ENCODE measurements at places on chromosomes 1 and 21. TPM values are rescaled to one million over a fixed set of nuclear protein-coding genes. Genes with fewer than 3 reads are reported as not detected.

GRCh38 chr1:24726741-24727140 lies 18.5 kb upstream of the CLIC4 start:
- DNase-seq = no peak

DNA sequence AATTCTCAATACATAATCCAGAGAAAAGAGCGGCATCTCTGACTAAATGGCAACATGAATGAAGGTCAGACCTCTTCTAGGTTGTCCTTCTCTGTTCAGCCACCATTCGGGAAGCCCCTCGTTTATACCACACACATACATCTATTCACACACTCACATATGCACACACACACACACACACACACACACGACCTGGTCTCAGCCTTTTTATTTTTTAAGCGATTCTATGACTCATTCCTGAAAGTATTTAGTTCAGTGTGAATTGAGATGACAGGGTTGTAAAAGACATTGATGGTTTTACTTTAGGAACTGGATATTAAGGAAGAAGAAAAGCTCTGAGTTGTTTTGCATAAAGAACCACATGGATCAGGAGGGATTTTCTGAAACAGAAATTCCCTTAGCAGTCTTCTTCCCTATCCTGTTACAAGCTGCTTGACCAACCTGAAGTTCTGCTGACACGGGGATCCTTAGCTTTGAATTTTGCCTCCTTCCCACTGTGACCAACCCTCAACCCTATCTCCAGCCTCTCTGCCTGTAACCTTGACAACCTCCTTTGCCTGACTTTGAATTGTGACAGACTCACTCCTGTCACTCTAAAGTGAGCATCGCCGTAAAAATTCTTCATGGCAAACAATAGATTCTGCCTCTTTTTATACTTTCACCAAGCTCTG lies 383.1 kb upstream of the ESRRG start:
- no peak for DNase-seq

DNA sequence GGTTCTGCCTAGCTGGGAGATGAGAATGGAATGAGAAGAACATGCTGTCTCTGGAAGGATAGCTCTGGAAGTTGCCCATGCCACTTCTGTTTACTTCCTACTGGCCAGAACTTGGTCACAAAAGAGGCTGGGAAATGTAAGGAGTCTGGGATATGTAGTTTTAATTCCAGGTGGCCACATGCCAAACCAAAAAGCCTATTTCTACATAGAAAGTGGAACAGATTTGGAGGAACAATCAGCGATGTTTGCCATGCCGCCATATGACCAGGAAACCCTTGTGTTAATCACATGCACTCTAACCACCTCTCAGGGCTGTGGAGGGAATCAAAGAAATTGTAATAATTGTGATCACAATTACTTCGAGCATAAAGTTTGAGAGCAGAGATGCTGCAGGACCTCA lies 10.0 kb upstream of the OLIG2 start:
- DNase-seq = no peak

DNA sequence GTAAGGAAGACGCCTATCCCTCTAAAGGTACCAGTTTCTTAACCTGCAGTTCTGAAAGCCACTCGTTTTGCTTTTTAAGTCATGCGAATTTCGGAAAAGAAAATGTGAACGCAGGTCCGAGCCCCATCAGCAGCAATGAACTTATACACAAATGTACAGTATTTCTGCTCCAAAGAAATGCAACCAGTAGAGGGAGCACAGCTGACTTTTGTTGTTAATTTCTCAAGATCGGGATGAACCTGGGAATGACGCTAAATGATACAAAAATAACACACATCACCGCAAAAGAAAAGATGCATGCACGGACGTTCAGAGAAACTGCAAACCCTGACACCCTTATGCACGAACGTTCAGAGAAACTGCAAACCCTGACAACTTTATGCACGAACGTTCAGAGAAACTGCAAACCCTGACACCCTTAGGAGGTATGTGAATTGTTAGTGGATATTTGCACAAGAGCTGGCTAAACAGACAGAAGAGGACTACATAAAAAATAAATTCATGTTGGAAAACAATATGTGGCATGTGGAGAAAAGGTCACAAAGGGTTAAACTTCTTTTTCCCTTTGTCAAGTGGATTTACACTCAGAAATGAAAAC lies 3.5 kb upstream of the TIAM1 start:
- DNase-seq = no peak

- DNase-seq = no peak
These were observed 42.9 kb upstream of the LGALS8 start for GRCh38 chr1:236480758-236481436.

GRCh38 chr1:11321656-11322491 lies 48.9 kb downstream of the UBIAD1 start:
- DNase-seq = no peak

- no peak for DNase-seq
These were observed 1.7 kb downstream of the CLDN14 start for GRCh38 chr21:36478207-36478701.

GRCh38 chr21:28126521-28127174 lies 866.0 kb downstream of the LTN1 start:
- no peak for DNase-seq

The OR2M3 gene
- polyA plus RNA-seq = not detected

The PLCH2 gene
- 1.3 TPM for polyA plus RNA-seq

The MTARC2 gene
- polyA plus RNA-seq = 66.0 TPM
